ENCODE measurements at places on chromosomes 2 and 18. TPM values are rescaled to one million over a fixed set of nuclear protein-coding genes. Genes with fewer than 3 reads are reported as not detected.

EML4 gene
- 167 TPM for total RNA-seq

MEP1B gene
- not detected for total RNA-seq

IL1RL1 gene
- 4.9 TPM for total RNA-seq

LAMA3 gene
- total RNA-seq, result not detected

CROCC2 gene
- total RNA-seq, result not detected

AKAIN1 gene
- total RNA-seq, result not detected

ABCG5 gene
- total RNA-seq, result not detected

RBFA gene
- 21.6 TPM for total RNA-seq

FNDC4 gene
- not detected for total RNA-seq

TEKT4 gene
- not detected for total RNA-seq

MFSD6 gene
- total RNA-seq, result 35.8 TPM

FER1L5 gene
- not detected for total RNA-seq

OSBPL6 gene
- 0.40 TPM for total RNA-seq

TRABD2A gene
- total RNA-seq, result 189 TPM

PCARE gene
- total RNA-seq, result not detected

ONECUT2 gene
- not detected for total RNA-seq
